ENCODE measurements at places on chromosomes 7 and 10. TPM values are rescaled to one million over a fixed set of nuclear protein-coding genes. Genes with fewer than 3 reads are reported as not detected.

DNA sequence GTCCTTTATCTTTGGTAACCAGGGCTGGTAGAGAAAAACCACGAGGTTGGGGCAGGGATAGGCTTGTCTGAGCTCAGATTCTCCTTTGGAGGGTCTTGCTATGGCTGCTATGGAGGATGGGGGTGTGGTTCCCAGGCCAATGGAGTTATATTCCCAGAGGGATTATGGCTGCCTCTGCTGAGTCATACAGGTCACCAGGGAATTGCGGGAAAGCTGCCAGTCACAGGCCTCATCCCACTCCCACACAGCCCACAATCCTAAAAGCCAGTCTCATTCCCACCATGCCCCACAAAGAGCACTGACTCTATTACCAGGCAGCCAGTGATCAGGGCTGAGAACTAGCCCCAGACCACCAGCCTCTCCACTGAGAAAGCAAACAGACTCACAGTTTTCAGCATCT, 316.6 kb upstream of the TMEM229A start:
- DNase-seq: no peak

STAG3 gene
- total RNA-seq: under 0.01 TPM

GRCh38 chr7:100510437-100511239, 26.9 kb downstream of the NYAP1 start:
- DNase-seq: no peak

HKDC1 gene
- 0.43 TPM for total RNA-seq

All from fibroblast of villous mesenchyme (primary cell).